Mucosa of gallbladder (tissue), 1 donor: ENCODE measurements at places on chromosomes 5 and 9.

GRCh38 chr5:45414620-45415573 is 281.3 kb downstream of the HCN1 start:
- no peak for DNase-seq

- no peak for DNase-seq
Observed at GRCh38 chr9:105168870-105169319, 75.6 kb upstream of the SLC44A1 start.

GRCh38 chr9:3277200-3277599 is 248.6 kb downstream of the RFX3 start:
- DNase-seq = no peak

GRCh38 chr5:156329171-156329611 is 2.2 kb downstream of the SGCD start:
- no peak for DNase-seq

DNA sequence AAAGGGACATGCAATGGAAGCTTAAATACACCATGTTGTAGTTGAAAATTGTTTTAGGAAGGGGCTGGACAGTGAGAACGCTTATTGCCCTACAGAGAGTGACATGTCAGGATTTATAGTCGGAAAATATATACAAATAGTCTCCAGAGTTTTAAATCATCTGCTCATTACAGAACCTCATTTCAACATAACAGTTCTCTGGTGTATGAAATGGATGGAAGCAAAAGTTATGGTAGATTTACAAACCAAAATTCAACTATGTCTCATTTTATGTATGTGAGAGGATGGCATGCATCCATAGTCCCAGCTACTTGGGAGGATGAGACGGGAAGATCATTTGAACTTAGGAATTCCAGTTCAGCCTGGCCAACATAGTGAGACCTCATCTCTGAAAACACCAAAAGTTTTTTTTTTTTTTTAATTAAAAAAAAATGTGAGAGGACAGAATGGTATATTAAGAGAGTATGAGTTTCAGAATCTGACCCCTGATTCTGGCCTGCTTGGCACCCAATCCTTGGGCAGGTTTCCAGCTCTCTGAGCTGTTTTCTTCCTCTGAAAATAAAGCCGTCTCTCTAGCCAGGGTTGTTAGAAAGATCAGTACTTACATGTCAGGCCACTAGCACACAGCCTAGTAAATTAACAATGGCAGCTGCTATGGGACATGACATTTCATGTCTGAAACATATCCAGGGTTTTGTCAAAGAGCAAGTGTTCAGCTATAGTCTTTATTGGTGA is 40.1 kb downstream of the IQGAP2 start:
- DNase-seq = no peak
